Activated CD4-positive, alpha-beta T cell treated with anti-CD3 and anti-CD28 coated beads for 24 hours (primary cell): ENCODE measurements at places on chromosomes 3 and 15.
A peak's percentile ranks its signal among the peaks of the same experiment; 100 is the strongest.

- no peak for DNase-seq
Observed at GRCh38 chr15:56425976-56426375, 39.0 kb downstream of the MNS1 start.

DNA sequence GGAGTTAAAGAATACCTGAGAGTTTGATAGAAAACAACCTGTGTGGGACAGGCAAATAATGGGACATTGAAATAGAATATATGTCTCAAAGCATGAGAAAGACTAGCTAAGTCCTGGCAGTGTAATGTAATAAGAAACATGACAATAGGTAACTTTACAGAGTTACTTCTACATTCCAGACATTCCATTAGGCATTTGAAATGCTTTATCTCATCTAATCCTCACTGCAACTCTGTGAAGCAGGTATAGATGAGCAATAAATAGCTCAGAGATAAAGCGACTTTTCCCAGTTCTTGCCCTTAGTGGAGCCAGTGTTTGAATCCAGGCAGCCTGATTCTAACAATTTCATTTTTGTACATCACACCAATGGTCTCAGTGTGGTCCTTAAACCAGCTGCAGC, 76.8 kb downstream of the CPNE4 start:
- no peak for DNase-seq

GRCh38 chr15:78266229-78266628, 1.9 kb downstream of the DNAJA4 start:
- no peak for DNase-seq

- DNase-seq = no peak
Observed at GRCh38 chr3:44865272-44866035, 3.7 kb downstream of the TMEM42 start.

DNA sequence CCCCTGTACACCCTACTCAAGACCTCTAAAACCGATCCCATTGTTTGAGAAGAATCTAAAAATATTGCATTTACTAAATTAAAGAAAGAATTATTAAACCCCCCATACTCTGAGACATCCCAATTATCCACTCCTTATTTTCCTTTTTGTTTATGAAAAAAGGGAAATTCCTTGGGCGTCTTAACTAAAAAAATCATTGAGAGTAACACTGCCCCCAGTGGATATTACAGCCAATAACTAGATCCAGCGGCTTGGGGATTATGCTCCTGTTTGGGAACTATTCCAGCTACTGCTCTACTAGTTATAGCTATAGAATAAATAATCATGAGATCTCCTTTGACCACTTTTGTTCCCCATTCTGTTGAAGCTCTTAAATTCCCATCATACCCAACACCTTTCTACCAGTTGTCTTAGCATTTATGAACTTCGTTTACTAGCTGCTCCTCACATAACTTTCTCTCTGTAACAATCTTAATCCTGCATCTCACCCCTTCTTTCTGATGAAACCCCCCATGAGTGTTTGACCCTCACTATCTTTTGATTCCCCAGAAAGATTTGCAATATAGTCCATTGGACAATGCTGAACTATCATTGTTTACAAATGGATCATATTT, 12.7 kb upstream of the CFAP91 start:
- DNase-seq = no peak

DNA sequence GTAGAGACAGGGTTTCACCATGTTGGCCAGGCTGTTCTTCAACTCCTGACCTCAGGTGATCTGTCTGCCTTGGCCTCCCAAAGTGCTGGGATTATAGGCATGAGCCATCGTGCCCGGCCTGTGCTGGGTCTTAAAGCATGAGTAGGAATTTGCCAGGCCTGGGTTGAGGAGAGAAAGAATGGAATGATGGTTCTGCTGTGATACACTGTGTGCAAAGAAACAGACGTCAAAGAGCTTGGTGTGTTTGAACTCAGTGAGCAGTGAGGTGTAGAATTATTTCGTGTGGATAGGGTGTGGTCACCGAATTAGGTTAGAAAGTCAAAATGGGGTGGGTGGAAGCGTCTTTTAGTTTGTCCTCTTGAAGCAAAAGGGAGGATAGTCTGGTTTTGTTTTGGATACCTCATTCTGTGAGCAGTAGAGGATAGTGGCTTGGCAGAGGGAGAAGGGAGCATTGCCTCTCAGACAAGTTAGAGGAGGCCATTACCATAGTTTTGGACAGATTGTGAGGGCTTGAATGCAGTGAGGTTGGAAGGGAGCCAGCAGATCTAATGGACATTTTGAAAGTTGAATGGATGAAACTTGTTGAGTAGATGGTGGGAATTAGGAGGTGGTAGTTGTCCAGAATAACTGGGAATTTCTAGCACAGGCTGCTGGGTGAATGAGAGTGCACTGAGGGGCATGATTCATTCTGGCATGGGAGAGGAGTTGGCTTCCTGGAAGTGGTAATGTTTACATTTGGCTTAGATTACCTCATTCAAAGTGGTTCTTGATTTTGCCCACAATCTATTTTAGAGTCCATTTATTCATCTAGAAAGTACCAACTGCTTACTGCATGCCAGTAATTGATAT, 27.2 kb downstream of the AKAP13 start:
- no peak for DNase-seq

- no peak for DNase-seq
Observed at GRCh38 chr3:151155409-151156128, 47.4 kb downstream of the GPR171 start.

DNA sequence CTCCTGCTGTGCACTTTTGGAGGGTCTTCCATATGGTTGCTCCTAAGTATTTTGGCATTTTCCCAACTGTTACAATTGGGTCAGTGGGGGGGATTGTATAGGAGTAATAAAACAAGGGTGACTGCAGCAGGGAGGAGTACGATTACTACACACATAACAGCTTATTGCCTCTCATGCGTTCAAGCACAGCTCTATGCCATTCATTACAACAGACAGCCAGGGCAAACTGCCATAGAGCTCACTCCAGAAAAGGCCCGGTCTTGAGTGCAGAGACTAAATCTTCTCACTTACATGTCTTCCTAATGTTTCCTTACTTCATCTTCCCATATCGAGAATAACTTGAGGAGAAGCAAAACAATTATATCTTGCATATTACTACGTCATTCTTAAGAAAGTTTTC, 1.4 kb upstream of the CHMP2B start:
- no peak for DNase-seq

DNA sequence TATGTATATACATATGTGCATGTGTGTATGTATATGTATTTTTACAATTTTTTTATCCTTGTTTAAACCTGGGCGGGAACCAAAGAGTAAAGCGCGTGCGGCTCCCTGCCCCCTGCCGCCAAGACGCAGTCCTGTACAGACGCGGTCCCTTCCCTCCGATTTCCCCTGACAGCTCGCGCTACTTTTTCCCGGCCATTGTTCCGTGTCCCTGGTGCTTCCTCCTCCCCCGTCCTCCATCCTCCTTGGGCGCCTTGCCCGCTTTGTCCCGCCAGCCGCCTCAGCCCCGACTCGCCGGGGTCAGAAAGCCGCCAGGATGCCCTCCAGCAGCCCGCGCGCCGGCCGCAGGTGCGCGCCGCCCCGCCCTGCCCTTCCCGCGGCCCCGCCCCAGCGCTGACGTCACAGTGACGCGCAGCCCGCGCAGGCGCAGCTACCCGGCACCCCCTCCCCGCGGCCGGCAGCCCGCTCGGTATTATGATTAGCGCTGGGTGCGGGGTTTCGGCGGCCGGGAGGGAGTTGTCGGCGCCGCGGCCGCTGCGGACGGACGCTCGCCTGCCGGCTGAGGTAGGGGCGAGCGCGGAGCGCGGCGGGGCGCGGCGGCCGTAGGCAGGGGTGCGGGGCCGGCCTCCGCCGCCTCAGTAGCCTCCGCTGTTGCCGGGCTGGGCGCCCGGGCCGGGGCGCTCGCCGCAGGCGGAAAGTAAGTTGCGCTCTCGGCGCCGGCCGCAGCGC, at the start of gene SNRK:
Gene SNRK, plus strand, starts transcription at position 426 of the 726 bp plus-strand sequence. CDS start 16,664 bp downstream, outside the sequence.
- DNase-seq = peak; percentile 89

- no peak for DNase-seq
Observed at GRCh38 chr15:89486726-89487050, 9.7 kb downstream of the RHCG start.

DNA sequence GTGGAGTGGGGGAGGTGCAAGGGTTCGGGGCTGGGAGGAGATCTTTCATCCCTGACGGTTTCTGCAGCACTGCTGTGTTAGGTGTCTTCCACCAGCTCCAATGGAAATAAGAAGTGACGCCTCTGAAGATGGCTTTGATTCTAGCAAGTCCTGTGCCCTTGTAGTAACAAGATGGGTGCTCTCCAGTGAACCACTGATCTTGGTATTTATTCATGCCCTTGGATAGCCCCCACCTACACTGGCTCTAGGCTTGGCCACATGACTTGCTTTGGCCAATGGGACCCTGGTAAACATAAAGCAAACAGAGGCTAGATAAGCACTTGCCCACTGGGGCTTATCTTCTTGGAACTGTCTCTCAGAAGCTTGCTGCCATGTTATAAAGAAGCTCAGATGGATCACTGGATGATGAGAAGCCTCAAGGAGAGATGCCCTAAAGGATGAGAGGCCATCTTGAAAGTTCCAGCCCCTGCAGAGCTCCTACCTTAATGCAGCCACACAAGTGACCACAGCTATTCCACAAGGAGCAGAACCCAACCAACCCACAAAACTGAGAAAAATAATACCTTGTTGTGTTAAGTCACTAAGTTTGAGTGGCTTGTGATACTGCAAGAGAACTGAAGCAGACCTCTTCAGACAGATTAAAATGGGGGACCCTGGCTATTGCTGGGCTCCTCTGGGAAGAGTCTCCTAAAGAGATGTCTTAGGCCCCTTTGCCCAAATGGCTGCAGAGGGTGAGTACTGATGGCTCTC, 137.9 kb downstream of the PDCD6IP start:
- no peak for DNase-seq
